Kasumi-1 (cell line): ENCODE measurements at places on chromosomes 2 and 18.

DNA sequence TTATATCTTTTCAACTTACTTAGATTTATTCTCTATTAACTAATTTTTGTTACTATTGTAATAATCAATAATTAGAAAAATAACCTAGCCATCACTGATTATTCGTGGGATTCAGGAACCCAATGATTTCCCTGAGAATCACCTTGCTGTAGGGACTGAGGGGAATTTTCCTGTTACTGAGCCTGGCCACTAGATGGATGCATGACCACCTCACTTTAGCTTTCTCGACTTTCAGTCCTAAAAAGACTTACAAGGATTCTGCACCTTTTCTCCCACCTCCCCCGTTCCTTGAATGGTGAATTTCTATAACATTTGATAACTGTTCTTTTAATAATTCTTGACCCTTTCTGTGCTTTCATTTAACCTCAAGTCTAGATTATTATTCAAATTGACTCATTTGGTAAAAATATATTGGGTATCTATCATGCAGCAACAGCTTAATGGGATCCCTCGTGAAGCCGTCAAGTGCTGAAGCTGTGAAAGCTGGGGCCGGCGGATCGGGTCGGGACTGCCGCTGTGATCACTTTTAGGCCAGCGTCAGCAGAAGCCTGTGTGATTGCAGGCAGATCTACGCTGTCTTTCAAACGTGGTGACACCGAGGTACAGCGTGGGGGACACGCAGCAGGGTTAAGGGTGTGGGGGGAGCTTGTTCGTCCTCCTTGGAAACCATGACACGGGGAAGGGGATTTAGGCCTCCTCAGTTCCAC is 38.8 kb upstream of the TMEM18 start:
- peak; percentile 2 for DNase-seq

GRCh38 chr18:62200121-62200914 is 13.3 kb downstream of the RELCH start:
- no peak for DNase-seq

GRCh38 chr18:69727912-69728572 is 219.6 kb downstream of the CD226 start:
- DNase-seq = no peak

DNA sequence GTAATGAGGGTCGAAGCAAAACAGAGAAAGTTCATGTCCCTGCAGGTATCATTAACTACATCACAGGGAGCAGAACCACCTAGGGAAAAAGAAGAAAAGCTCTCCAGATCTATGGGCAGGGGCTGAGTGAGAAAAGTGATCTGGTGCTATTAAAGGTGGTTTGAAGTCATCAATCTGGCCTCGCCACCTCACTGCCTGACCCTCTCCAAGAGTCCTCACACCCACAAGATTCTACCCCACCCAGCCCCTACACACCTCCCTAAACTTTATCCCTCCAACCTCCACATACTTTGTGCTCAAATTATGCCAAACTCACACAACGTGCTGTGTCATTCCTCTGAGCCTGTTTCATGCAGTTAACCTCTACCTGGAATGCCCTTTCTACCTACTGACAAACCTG is 2.2 kb downstream of the GALNT14 start:
- DNase-seq = no peak

DNA sequence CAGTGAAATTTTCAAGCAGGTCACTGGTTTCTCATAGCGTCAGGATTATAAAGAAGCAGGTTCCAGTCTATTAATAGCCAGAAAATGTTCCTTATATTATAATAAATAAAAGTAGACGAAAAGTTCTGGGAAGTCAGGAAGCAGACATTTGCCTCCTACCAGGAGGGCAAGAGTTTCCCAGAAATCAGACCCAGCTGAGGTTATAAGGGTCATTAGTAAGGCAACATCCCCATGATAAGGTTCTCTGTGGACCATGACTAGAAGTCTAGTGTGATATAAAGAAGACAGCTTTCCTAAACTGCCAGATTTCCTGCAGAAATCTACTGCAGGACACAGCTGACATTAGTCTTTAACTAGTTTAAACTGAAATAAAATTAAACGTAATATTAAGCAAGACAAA is 210.1 kb upstream of the STK17B start:
- no peak for DNase-seq

- DNase-seq = no peak
Observed at GRCh38 chr18:74148543-74149070, 284 bp downstream of the TIMM21 start.

GRCh38 chr2:119487434-119488244 is 36.6 kb downstream of the SCTR start:
- no peak for DNase-seq
